H54 (cell line): ENCODE measurements at places on chromosomes 1 and 21.

DNA sequence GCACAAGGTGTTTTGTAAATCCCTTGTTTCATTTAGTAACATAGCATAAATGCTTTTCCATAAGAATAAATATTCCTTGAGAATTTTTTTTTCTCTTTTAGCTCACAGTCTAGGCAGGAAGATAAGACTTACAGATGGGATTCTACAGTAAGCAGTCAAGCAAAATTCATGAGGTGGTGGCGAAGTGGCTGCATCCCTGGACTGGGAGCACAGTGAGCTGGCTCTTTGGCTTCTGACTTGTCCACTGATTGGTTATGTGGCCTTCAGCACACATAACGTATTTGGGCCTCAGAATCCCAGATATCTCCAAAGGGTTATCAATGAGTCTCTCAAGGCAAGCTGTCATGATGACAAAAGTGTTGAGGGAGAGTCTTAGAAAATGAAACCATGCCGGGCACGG lies 99.8 kb downstream of the EBNA1BP2 start:
- no peak for DNase-seq

- DNase-seq, result no peak
Observed at GRCh38 chr21:42221581-42222345, 2.8 kb downstream of the ABCG1 start.

DNA sequence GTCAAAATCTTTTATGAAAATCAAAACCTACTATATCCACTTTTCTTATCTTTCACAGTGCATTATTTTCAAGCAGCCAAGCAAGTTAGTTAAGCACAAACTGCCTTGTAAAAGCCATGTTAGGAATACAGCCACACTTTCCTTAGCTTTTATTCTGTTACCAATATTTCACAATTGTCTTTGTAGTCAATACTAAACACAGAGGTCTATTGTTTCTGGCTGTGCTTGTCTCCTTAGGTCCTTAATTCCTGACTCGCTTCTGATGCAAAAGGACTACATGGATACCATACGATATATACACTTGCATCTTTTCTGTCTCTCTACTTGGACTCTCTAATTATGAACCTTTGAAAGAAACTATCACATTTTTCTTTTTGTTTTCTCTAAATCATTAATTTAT lies 331.8 kb downstream of the NEGR1 start:
- no peak for DNase-seq

DNA sequence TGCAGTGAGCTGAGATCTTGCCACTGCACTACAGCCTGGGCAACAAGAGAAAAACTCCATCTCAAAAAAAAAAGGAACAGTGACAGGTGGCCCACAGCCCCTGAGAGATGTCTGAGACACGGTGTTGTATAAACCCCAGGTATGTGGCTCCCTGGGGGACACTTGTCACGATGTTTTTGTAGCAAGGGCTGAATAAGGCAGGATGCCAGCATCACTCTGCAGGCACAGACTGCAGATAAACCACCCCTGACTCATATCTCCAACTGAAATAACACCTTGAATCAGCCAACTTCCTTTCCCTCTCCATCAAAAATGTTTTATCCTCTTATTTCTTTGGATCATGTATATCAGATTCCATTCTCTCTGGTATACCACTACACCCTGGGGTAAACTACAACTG lies 52.5 kb downstream of the NMNAT2 start:
- peak; percentile 29 for DNase-seq

GRCh38 chr1:229031061-229031460 lies 239.8 kb upstream of the RAB4A start:
- DNase-seq, result no peak

DNA sequence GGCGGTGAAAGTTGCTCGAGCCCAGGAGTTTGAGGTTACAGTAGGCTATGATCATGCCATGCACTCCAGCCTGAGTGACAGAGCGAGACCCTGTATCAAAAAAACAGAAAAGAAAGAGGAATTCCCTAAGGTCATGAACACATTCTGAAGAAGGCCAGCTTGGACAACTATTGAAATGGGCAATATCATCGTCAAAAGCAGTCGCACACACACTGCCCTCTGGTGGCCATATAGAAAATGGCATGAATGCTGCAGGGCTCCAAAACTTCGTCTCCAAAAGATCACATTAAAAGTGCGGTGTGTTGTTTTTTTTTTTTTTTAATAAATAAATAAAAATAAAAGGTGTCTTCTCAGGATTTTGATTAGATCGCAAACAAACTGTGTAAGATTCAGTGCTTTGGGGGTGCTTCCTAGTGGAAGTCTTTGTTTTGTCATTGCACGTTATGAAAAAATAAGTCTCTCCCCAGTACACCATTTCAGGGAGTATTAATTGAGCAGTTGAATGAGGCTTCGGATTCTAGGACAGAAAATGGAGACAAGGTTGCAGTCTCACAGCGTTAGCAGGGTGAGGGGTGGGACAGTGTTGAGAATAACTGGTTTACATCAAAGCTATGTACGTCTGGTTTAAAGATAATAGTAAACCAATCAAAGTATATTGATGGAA lies 87.5 kb upstream of the FMN2 start:
- DNase-seq, result peak; percentile 19

- no peak for DNase-seq
Observed at GRCh38 chr1:107171333-107171732, 30.5 kb downstream of the NTNG1 start.

- DNase-seq, result no peak
Observed at GRCh38 chr1:196091397-196092135, 516.7 kb downstream of the KCNT2 start.

DNA sequence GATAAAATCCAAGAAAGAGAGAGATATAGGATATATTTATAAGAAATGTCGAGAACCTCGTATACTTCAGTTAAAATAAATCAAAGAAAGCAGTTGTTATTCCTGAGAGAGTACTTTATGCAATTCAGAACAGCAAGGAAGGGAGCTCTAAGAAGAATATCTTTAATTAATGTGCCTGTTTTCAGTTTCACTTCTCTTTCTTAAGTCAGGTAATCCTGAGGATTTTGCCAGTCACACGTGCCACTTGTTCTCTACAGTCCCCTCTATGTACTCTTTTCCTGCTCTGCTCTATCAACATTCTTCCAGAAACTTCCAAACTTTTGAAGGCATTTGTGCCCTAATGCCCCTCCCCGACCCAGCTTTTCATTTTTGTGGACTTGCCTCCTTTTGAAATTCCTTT lies 211.9 kb downstream of the AKT3 start:
- DNase-seq, result no peak

DNA sequence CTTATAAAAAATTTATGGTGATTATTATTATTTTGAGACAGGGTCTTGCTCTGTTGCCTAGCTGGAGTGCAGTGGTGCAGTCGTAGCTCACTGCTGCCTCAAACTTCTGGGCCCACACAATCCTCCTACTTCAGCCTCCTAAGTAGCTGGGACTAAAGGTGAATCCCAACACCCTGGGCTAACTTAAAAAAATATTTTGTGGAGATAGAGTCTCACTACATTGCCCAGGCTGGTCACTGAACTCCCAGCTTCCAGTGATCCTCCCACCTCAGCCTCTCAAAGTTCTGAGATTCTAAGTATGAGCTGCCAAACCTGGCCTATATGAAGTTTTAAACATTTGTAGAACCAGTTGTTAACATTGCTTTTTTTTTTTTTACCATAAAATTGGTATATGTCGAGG lies 18.2 kb downstream of the NFIA start:
- DNase-seq, result no peak

- DNase-seq, result no peak
Observed at GRCh38 chr1:30268923-30269666, 454.3 kb downstream of the MATN1 start.

DNA sequence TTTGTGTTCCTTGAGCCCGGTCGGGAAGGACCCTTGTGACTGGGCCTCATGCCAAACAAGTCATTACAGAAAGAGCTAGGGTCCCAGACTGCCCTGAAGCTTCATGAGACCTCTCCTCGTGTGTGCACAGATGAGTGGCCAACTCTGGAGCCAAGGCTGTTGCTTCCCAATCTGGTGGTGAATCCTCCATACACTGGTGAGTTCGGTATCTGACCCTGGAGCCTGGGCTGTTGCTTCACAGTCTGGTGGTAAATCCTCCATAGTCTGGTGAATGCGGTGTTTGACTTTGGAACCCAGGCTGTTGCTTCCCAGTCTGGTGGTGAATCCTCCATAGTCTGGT lies 737.8 kb downstream of the MATN1 start:
- DNase-seq, result no peak

DNA sequence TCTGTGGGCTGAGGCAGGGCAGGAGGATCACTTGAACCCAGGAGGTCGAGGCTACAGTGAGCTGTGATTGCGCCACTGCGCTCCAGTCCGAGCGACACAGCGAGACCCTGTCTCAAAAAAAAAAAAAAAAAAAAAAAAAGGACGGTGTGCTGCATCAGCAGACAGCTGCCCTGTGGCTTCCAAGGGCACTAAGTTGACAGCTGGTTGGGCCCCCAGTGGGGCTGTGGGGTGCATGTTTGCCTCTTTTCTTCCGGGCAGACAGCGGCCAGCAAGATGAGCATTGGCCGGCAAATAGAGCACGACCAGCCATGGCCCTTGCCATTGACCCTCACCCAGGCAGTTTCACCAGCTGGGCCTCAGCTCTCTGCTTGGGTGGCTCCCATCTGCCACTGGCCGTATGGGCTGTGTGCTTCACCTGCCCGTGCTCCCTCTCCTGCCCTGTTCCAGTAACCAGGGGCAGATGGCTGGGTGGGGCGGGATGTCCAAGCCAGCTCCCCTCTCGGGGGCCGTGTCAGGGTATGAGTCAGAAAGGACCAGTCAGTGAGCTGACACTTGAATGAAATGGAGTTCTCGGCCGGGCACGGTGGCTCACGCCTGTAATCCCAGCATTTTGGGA lies 12.3 kb upstream of the SLC25A34 start:
- DNase-seq, result no peak

DNA sequence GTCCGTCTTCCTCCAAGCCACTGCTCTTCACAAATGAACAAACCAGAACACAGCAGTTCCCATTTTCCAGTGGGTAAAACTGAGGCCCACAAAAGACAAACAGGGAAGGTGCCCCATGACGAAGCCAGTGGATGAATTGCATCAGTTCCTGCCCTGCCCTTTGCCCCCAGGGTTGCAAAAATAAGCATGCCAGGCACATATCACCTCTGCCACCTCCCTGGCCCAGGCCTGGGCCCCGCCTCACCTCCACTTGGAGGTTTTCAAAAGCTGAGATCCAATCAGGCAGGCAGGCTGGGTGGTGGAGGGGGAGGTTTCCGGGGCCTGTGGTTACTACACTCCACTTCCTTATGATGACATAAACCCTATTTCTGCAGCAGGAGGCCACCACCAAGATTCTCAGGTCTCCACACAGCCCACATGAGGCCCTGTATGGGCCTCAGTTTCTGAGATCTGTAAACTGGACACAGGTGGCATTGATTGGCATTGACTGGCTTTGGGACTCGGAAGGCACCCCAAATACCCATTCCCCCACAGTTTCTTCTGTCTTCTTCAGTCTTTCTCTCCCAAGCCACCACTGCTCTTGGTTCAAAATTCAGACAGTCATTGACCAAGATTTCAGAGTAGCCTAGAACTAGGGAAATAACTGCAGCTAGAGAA lies 4.1 kb downstream of the KIF21B start:
- DNase-seq, result peak; percentile 92

DNA sequence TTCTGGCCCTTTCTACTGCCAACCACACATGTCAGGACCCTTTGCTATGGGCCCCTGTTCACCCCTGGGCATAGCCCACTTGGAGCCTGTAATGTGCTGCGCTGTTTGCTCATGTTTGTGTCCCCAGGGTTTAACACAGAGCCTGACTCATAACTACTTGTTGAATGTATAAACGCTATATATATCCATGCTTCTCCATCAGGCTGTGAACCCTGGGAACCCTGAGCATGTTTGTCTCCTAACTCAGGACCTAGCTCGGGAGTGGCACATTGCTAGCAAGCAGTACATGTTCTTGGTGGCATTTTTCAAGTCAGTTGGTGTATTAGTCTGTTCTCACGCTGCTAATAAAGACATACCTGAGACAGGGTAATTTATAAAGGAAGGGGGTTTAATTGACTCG lies 8.0 kb downstream of the OLFML3 start:
- DNase-seq, result no peak

DNA sequence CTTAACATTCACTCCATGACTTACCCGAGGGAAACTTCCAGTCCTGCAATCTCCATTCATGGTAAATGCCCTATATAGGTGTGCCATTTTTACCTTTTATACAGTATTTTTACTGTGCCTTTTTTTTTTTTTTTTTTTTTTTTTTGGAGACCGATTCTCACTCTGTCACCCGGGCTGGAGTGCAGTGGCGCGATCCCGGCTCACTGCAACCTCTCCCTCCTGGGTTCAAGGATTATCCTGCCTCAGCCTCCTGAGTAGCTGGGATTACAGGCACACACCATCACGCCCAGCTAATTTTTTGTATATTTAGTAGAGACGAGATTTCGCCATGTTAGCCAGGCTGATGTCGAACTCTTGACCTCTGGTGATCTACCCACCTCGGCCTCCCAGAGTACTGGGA lies 124.4 kb upstream of the PLPPR4 start:
- no peak for DNase-seq

GRCh38 chr1:246214708-246215509 lies 292.2 kb downstream of the SMYD3 start:
- peak; percentile 38 for DNase-seq

DNA sequence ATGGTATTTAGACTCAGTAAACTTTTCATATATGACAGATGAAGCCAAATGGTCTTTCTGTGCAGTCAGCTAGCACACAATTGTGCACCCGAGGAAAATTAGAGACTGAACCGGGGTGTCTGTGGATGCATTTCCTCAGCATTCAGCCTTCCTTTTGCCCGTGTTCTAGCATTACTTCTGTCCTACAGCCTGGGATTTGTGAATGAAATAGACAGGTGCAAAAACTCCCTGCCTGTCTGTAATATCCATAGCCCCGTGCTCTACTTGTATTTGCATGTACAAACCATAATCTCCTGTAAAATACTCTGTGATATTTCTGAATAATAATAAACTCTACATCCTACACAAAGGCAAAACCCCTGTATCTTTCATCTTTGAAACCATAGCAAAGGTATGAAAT lies 64.8 kb upstream of the LGALS8 start:
- no peak for DNase-seq

DNA sequence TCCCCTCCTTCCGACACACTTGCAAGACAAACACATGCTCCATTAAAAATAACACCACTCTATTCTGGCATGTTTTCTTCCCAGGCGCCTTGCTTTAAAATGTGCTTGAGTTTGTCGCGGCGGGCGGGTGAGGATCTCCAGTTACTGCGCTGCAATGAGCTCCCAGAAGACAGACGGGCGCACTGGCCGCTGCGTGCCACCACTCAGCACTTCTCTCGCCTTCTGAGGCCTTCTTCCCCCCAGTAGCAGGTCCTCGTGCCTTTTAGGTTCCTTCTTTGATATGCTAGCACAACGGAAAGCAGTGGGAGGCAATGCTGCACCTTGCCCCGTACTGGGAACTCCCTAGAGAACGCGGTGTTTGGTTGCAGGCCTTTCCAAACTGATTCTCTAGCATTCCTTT lies 279.5 kb upstream of the NR5A2 start:
- no peak for DNase-seq

- no peak for DNase-seq
Observed at GRCh38 chr21:16279731-16280581, 550.2 kb downstream of the USP25 start.
